Fibroblast of skin of abdomen (primary cell): ENCODE measurements at places on chromosomes 16 and 17.

DNA sequence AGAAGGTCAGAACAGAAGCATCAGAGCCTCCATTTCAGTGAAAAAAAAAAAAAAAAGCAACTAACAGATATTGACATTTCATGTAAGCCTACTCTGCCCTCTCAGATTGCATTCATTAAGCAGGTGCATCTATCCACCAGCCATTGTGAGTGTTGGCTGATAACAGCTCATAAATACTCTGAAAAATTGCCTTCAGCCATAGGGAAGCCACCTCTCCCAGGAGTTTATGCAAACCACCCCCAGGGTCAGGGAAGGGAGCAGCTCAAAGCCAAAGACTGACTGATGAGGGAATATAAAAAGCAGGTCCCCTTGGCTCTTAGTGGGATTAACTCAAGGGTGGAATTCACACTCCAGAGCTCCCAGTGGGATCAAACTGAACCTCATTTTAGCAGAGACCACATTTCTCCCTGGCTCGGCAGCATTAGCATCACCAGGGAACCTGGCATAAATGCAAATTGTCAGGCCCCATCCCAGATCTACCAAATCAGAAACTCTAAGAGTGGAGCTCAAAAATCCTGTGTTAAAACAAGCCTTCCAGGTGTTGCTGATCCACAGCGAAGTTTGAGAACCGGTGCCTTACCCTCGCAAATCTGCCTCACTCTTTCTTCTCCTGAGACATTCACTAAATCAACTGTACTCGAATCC, 14.2 kb downstream of the APOH start:
- no peak for DNase-seq

- DNase-seq = peak; percentile 82
Observed at GRCh38 chr16:82660075-82660645, 33.4 kb downstream of the CDH13 start.

DNA sequence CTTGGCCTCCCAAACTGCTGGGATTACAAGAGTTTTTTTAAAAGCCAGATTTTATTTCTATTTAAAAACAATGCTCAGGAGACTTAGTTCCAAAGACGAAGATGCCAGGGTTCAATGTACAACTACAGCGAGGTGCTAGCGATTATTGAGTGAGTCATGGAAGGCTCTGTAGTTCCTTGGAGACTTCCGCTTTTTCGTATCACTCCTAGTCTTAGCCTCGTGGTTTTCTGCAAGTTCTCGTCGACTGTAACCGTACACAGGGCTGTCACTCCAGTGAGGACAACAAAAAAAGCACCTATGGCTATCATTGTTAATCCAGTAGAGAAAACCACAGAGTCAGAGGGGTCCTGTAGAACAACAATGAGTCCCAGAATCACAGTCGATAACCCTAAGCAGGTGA, 22.7 kb upstream of the ZC3H7A start:
- no peak for DNase-seq

DNA sequence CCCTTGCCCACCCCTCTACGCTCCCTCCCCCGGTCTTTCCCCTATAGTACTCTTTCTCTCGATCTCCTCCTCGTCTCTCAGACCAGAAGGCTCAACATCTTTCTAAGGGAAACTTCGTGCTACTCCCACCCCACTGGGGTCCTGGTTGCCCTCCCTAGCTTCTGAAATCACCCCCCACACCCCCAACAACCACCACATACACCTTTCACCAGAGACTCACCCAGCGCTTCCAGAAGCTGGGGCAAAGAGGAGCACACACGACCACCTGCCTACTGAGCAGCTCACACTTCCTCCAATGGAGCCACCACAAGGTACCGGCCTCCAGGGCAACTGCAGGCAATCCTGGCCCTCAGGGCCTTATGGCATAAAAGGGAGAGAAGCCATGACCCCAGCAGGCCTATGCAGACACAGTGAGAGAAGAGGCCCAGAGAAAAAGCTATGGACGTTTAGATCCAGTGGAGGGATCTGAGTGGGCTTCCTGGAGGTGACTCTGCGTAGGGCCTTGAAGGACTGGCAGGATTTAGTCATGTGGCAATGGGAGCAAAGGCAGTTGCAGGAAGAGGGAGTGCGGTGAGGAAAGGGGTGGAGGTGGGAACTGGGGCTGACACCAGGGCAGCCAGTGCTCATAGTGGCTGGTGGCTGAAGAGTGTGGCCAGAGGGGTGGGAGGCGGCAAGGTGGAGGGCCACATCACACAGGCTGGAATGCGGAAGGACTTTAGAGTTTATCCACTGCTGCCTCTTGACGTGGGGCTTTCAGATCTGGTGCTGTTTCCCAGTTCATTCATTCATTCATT, 12.1 kb upstream of the TMEM92 start:
- no peak for DNase-seq

- no peak for DNase-seq
Observed at GRCh38 chr17:33016920-33017319, 25.3 kb downstream of the SPACA3 start.

DNA sequence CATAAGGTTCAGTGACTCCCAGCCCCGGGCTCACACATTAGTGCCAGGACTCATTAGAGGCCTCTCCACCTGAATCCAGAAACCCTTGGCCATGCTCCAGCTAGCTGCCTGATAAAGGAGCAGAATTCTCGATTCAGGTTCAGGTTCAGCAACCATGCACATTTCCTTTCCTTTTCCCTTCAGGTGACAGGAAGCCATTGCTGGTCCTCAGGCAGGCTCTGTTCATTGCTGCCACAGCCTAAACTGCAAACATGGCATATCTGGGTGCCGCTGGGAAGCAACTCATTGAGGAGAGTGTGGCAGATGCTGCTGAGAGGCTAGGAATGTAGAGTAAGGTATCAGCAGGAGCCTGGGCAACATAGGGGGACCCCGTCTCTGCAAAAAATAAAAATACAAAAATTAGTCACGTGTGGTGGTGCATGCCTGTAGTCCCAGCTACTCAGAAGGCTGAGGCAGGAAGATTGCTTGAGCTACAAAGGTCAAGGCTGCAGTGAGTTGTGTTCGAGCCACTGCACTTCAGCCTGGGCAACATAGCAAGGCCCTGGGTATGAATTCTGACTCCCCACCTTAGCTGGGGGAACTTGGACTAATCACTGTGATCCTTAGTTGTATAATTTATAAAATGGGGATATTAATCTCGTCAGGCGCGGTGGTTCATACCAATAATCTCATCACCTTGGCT, 28.7 kb downstream of the ARL4D start:
- no peak for DNase-seq

- DNase-seq = no peak
Observed at GRCh38 chr16:18047761-18048160, 288.8 kb downstream of the NPIPA8 start.

DNA sequence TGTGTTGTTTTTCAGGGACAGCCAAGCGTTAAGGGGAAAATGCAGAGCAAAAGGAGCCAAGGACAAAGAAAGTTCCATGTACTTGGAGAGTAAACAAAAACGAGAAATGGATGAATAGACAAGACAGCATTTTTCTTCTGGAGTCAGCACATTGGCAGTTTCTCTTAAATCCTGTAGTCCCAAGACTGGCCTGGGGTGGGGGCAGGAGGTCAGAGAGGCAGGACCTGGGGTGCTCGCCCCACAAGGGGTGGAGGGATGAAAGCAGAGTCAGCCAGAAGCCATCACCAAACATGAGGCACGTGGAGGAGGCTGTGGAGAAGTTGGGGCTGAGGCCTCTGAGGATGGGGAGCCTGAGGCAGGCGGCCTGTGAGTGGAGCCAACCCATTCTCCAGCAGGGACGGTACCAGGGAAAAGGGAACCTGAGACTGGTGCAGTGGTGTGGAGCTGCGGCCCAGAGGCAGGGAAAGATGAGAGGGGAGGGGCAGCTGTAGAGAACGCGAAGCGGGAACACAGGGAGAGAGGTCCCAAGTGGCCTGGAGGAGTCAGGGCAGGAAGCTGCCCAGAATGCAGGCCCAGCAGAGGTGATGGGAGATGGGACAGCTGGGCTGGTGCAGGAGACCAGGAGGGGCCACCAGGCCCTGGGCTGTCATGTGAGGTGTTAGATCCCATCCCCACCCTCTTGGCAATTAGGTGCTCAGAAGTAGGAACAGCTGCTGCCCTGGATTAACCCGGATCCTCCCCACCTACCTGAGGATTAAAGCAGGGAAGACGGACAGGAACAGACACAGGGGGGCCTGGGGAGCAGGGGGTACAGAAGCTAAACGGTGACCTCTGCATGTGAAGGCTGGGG, 3.3 kb downstream of the TLCD3B start:
- DNase-seq = no peak

- no peak for DNase-seq
Observed at GRCh38 chr17:36066365-36066985, 2.4 kb downstream of the CCL18 start.

DNA sequence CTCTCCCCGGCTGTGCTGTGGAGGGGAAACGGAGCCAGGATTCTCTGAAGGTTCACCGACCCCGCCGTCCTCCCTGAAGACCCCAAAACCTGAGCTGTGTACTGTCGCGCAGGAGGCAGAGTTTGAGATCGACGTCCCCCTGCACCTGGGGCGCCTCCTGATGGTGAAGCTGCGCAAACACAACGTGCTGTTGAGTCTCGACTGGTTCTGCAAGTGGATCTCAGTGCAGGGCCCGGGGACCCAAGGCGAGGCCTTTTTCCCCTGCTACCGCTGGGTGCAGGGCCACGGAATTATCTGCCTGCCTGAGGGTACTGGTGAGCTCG, 62.6 kb upstream of the TEKT1 start:
- DNase-seq = no peak

DNA sequence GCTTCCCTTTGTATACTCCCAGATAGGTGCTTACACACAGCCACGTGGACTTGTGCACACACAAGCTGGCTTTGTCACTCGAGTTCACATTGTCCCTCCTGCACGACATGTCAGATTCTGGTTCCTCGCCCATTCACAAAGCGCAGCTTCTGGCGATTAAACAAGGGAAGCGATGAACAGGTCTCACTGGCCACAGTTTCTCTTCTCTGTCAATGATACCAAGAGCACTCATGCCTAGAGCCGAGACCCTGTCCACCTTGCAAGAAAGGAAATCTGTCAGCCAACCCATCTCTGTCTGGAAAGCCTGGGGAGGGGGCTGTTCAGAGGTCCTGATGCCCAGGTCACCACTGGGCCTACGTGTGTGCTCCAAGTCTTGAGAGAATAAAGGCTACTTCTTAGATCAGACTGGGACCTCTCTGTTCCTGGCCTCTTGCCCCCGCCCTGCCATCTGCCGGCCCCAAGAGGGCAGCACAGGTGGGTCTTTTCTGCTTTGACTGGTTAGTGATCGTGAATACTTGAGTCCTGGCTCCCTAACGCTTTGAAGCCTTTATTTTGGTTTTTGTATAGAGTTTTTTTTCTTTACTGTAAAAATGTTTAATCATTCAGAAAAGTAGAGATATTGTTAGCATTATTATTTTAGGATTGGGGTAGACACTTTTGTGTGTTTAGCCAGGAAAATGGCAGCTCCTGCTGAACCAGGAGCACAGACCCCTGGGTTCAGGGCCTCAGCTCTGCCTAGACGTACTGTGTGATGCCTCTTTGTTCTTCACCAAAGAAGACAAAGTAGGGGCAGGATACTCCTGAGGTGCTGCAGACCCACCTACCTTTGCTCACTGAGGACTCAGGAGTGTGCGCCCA, 104.7 kb downstream of the MRM1 start:
- no peak for DNase-seq

DNA sequence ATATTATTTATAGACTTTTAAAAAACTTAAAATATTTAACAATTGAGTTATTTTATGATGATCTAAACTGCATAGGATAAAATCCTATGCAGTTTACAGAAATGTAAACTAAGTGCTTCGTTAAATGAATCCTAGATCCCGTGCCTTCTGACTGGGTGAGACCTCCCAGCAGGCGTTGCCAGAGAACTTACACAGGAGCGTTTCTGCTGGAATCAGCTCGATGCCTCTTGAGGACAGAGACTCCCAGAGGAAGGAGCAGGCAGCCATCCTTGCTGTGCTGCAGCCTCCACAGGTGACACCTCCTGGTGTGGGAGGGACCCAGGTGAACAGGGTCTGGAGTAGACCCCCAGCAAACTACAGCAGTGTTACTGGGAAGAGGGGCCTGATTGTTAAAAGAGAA, 160.4 kb downstream of the WWOX start:
- no peak for DNase-seq

- peak; percentile 76 for DNase-seq
Observed at GRCh38 chr16:17452922-17453321, 17.8 kb downstream of the XYLT1 start.

DNA sequence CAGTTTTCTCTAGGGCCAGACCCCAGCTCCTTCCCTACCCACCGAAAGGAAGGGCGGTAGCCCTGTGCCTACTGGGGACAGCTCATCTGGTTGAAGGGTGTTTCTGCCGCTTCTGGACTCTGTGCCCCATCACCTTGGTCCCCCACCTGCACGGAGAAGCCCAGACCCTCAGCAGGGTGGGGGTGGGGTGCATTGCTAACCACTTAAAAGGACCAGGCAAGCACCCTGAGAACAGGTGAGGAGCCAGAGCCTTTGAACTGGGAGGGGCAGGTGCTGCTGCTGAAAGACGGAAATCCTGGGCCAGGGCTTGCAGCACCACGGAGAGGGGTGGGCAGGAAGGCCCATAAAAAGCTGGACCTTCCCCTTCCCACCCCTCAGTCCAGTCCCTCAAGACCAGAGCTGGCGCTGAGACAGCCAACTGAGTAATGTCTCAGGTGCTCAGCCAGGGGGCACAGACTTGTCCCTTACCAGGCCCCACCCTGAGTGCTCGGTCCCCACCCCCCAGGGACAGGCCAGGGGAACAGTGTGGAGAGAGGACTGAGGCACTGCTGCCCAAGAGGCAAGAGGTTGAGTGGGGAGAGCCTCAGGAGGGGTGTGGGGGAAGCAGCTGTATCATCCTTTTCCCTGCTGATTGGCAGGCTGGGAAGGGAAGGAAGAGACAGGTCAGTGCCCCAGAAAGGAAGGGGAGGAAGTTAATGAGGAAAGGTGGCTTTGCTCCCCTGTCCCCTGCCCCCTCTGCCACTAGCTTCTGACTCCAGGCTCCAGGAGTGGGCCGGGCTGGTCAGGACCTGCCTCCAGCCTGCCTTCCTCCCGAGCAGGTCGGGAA, 10.9 kb upstream of the SP2 start:
- no peak for DNase-seq

- DNase-seq = no peak
Observed at GRCh38 chr16:6852643-6853225, 479.9 kb upstream of the RBFOX1 start.

GRCh38 chr17:54867634-54868033, 33.0 kb upstream of the TOM1L1 start:
- DNase-seq = no peak

DNA sequence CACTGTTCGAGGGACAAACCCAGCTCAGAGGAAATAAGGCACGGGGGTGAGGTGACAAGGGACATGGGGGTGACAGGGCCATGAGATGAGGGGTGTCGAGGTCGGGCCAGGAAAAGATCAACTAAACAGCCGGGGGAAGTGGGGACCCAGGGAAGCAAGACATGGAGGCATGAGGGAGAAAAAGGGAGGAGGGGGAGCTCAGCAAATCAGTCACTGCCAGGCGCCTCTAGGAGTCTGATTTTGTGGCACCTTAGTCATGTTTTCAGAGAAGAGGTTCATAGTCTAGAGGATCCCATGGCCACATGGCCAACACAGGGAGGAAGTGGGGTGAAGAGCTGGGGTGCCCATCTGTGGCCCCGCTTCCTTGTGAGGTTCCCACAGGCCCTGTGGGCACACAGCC, 814.5 kb downstream of the KCNJ18 start:
- no peak for DNase-seq

GRCh38 chr17:5511401-5512225, 25.2 kb downstream of the MIS12 start:
- peak; percentile 63 for DNase-seq
